AG09319 (cell line): ENCODE measurements at places on chromosomes 3 and 15.

DNA sequence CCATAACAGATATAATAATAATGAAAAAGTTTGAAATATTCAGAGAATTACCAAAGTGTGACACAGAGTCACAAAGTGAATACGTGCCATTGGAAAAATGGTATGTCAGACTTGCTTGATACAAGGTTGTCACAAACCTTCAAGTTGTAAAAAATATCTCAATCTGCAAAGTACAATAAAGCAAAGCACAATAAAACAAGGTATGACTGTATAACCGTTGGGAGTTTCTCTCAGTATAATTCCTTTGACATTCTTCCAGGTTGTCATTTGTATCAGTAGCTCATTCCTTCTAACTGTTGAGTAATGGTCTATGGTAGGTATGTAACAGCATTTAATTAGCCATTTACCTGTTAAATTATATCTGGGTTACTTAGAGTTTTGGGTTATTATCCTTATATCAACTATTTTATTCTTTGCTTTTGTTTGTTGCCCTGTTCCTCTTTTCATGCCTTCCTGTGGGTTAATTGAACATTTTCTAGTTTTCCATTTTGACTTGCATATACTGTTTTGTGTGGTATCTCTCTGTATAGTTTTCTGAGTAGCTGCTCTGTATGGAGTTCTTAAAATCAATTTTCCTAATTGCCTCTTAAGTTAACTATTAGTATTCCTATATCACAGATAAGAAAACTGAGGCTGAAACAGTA is 112.5 kb downstream of the SUCNR1 start:
- DNase-seq = no peak

GRCh38 chr15:97567411-97567810 is 393.1 kb upstream of the ARRDC4 start:
- DNase-seq = no peak

GRCh38 chr3:48650723-48651122 is 12.0 kb downstream of the CELSR3 start:
- no peak for DNase-seq

- DNase-seq = no peak
These were observed 62.4 kb upstream of the MEF2A start for GRCh38 chr15:99503411-99503810.

GRCh38 chr3:173538410-173538809 is 140.9 kb downstream of the NLGN1 start:
- no peak for DNase-seq

DNA sequence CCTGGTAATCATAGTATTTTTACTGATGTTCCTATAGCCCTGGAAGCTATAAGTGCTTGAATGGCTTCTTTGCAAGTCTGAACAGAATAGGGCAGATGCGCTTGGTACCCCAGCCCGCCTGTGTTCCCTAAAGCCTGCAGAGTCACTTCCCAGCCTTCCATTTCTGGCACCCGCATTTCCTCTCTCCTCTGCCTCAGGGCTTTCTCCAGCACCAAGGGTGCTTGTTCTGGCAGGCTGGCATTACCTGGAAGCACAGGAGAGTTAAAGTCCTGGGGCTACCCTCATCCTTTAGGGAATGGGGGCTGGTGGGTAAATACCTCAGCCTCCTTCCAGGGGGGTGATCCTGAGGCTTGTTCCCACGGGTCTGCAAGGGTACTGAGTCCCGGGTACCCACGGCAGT is 7.4 kb upstream of the CHRNA3 start:
- DNase-seq = no peak

DNA sequence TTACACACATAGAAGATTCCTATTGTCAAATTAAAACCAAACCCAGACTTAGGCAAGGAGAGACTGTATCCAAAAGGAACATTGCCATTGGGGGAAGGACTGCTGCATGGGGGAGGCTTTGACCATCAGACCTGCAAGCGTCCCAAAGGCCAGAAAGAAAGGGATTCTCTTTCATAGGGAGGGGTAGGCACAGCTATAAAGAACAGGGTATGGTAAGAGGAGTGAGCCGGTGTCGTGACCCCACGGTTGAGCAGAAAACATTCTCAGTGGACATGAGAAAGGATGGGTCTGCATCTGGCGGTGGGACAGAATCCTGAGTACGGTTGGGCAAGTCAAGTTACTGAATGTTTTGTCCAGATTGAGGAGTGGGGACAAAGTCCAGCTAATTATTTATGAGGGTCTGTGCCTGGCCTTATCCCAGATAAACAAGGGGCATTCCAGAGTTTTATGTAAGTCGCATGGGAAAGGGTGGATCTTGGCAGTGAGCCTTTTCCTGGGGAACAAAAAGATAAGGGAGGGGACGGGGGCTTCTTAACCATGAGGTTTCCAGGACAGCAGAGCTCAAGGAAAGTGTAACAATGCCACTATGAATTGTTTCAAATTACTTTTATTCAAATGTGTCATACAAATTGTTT is 357.8 kb downstream of the OCA2 start:
- DNase-seq = no peak

DNA sequence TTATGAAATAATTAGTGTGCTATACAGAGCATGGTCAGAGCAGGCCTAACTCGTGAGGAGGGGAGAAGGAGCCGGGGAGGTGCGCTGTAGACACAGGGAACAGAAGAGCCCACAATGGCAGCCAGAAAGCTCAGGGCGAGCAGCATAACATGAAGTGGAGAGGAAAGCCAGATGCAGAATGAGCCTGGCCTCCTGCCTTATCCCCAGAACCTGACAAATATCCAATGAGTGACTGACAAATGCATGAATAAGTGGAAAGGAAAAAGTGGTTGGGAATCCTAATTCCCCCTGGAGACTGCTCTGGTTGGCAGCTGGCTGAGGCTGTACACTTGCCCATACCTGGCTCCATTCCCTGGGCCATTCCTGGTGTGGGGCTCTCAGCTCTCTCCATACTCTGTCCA is 9.2 kb upstream of the MST1R start:
- DNase-seq = no peak

DNA sequence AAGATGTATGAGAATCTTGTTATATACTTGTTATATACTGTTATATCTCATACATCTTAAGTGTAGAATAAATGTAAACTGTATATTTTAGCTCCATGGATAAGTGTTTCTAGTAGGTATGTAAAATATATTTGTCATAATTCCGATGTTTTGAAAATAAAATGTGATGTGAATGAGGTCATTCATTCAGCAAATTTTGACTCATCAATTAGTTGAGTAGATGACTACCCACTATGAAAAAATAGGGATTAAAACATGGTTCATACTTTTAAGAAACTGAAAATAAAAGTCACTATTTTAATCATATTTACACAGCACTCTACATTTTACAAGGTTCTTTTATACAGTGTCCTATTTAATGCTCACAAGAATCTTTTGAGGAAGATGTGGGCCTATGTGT is 28.4 kb upstream of the CNTN3 start:
- no peak for DNase-seq

GRCh38 chr3:131314318-131314717 is 67.3 kb upstream of the NUDT16 start:
- no peak for DNase-seq

DNA sequence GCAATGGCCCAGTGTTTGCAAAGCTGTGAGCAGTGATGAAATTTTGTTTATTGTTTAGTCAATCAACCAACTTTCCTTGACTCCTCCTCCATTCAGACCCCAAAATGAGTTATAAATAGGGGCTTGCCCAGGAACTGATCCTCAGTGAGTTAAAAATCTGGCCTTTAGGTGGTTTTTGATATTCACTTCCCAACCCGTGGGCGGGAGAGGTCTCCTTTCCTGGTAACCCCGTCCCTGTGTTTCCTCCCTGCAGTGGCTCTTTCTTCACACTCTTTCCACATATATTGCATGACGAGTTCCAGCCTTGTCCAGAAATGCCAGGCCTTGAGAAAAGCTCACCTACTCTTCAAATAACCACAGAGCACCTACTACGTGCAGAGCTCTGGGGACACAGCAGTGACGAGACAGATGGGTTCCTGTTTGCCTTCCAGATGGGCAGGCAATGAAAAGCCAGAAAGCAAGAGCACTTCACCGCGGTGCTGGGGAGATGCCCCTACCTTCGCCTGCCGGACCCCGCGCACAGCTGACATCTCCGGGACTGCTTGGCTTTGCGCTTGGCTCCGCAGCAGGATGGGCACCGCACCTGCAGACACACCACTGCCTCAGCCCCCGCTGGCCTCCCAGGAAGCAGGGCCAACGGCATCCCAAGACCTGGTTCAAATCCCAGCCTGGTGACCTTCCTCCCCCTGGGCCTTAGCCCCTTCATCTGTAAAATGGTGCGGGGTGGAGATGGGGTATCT is 17.2 kb downstream of the SSUH2 start:
- DNase-seq = no peak

GRCh38 chr15:53976844-53977392 is 1.3 kb upstream of the UNC13C start:
- DNase-seq = no peak

DNA sequence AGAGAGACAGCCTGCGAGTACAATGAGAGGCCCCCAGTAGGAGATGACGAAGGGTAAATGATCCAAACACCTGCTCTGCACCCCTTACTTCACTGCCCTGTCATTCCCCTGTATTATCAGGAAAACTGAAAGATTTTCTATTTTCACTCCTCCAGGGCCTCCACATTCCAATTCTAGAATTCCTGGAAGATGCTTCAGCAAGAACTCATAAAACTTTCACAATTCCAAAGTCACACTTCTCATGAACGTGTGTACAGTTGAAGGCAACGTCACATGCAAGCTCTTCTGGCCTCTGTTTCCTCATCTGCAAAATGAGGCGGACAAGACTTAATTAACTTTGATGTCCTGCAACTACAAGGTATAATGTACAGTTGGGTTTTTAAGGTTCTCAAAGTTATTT is 62.8 kb upstream of the SPATA12 start:
- DNase-seq = no peak

- DNase-seq = peak; percentile 14
These were observed 143.9 kb downstream of the GABRB3 start for GRCh38 chr15:26628879-26629529.

DNA sequence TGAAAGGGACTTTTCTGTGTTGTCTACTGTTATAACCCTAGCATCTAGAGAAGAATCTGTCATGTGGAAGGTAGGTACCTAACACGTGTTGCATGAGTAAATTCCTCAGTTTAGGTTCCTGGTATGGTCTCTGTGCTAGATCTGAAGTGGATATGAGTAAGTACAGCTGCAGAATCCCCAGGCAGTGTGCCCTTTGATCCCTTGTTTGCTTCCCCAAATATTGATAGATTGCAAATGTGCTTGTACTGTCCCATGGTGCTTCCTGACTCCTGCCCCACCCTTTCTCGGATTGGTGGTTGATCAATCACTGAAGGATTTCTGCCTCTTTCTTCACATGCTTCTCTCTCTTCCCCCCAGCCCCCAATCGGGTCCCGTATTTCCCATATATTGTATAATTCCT is 450.4 kb downstream of the UNC13C start:
- no peak for DNase-seq

DNA sequence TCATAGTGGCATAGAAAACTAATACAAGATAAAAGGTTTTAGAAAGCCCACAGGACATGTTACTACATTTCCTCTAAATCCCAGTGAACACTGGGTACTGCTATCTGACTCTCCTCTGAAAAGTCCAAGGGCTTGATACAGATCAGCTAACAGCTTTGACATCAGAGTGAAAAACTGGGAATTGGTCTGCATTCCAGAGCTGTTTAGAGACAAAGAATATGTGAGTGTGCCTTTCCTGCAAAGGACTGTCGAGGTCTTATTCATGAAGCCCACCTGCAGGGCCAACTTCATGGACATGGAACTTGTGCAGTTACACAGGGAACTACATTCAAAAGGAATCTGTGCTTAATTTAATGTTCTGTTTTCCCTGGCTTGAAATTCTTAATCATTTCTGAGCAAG is 5.2 kb upstream of the TMCO5A start:
- DNase-seq = no peak

- no peak for DNase-seq
These were observed 31.5 kb upstream of the XXYLT1 start for GRCh38 chr3:195302431-195302830.

DNA sequence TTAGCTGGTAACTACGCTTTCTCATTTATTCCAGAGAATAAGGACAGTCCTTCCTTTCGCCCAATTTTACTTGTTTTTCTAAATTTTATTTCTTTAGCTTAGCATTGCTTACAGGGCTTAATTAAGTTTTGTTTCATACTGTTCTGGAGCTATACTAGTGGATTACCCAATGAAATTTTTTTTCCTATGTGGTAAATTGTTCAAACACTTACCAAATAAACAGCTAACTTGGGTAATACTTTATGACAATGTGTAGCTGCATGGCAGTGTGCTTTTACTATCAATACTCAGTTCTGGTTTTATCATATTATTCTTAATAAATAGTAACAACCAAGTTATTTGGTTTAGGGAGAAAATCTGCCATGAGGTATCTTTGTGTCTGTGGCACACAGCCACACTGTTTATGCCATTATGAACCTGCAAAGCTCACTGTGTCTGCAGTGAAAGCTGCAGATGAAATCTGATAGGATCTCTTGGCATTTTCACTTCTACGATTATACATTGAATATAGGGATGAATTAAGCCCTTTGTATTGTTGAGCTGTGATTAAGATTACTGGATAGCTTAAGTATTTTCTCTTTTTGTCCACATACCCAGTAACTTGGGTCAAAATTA is 37.2 kb downstream of the UBE2E2 start:
- DNase-seq = no peak

DNA sequence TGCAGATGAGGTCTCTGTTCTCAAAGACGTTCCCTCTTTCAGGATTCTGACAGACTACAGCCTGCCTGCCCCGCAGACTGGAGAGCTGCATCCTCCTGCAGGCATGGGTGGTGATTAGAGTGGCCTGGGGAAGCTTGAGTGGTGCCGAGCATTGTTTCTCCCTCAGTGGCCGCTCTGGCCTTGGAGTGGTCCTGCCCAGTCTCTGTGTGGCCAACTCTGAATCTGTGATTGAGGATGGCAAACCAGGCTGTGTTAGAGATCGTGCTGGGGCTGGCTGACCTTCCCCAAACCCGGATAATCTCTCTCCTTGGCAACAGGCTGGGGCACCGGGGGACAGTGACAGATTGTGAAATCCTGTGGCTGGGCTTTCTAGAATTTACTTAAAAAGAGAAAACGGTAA is 11.0 kb upstream of the ADCY5 start:
- DNase-seq = no peak

- DNase-seq = no peak
These were observed 1160.5 kb downstream of the IGSF11 start for GRCh38 chr3:117874028-117874690.

GRCh38 chr3:88535563-88535962 is 385.8 kb downstream of the C3orf38 start:
- DNase-seq = no peak

DNA sequence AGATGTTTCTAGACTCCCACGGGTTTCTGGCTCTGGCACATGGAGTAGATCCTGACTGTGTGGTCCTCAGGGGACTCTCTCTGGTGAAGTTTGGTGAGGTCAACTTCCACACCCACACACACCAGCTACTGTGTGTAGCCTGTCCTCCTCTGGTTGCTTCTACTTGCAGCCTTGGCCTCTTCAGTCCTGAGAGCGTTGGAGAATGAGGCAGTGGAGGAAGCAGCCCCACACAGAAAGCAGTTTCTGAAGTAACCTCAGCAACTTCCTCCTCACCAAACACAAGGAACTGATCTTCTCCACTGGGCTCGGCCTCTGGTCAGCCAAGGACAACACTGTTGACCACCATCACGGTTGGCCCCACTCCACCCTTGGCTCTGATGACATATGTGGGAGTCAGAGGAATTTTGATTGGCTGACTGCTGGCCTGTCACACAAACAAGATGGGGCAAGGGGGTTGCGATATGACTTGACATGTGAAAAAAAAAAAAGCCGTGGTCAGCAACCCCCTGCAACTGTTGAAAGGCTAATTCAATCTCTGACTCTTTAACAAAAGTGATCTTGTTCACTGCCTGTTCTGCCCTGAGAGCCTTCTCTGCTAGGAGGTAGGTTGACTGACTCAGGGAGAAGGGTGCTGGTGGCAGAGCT is 19.6 kb downstream of the CD86 start:
- DNase-seq = no peak
